ENCODE measurements at places on chromosomes 13 and 19.

DNA sequence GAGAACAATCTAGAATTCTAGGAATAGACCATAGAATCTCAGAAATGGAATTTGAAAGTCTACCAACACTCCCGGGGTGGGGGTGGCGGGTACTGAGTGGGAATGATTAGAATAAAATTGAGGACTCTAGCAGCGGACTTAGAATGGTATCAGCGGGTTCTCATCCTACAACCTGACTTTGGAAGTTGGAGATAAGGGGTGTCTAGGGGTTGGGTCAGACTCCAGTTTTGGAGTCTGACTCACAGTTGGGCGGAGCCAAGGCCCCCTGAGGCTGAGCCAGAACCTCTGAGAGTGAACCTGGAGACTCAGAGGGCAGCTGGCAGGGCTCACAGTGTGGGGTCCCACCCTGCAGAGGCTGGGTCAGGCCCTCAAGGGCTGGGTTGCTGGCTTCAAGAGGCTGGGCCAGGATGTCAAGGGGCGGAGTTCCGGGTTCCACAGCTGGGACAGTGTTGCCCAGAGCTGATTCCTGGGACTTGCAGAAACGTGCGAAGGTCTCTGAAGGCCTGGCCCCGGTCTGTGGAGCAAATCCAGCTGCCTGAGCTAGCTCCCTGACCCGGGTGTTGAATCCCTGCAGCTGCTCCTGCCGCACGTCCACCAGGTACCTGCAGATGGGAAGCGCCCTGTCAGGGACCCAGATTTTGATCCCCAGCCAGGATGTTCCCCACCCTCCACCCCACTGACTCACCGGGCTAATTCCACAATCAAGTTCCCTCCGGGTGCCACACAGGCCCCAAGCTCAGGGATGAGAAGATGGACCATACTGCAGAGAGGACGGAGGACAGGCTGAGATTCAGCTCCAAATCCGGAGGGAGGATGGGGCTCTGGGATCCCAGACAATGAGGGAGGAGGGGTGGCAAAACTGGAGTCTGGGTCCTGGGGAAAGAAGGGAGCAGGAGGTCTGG, 1.6 kb upstream of the TNNI3 start:
- no peak for DNase-seq

- DNase-seq, result no peak
These were observed 54.3 kb downstream of the XPO4 start for GRCh38 chr13:20848203-20848602.

DNA sequence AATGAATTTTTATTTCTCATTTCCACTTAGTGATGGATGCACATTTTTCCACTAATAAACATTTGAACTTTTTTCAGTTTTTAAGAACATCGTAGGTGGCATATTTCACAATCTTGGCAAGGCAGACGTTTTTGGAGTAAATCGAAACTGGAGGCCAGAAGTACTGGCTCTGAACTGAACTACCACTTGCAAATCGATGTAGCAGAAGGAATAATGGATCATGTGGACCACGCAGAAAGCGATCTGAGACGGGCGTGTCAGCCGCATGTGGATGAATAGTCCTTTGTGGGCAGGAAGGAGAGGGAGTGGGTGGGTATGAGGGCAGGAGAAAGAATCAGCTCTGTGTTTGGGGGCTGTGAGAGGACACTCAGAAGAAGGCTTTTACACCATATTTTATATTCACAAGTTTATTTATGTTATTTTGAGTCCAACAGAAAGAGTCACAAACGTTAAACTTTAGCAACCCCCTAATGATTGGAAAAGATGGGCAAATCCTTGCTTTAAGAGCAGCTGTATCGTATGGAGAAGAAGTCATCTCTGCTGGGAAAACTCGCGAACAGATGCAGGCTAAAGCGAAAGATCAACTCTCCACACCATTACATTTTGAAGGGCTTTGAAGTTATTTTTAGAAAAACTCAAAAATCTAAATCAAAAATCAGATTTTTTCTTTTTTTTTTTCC, 90.5 kb downstream of the COL4A2 start:
- DNase-seq, result peak; percentile 62

GRCh38 chr19:50638600-50638999, 1.1 kb downstream of the SYT3 start:
- DNase-seq, result no peak

DNA sequence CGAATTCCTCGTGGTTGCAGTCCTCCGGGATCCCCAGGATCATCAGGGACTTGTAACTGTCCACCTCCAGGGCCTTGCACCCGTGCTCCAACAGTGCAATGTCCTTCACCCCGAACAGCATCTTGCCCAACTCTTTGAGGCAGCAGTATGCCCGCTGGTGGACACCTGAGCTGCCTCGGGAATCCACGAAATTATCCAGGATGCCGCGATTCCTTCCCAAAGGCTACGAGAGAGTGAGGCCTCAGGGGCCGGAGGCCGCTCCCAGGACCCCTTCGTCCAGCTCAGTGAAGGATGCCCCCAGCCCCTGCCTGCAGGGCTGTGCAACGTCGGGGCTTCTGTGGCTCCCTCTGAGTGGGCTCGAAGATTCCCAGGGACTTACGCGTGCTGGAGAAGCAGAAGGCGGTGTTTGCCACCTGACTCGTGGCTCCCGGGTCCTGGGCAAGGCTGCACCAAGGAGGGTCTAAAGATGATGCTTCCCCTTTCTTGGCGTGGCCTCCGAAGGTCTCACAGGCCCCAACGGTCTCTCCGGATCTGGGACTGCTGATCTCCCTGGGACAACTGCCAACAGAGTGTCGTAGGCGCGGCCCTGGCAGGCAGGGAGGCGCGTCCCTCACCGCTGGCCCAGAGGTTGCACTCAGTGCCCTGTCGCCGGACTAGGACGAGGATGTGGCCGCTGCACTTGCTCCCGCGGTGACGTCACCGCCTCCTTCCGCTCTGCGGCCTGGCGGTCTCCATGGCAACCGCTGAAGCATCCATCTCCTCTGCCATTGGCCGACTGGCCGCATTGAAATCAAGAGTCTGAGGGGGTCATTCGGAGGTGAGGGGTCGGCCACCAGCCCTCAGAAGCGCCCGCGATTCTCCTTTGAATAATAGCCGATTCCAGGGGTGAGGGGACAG, at the start of gene PNMA8C:
TSS of gene PNMA8C (minus strand) at position 698 of the 897 bp plus-strand sequence. CDS start at position 121, 577 bp downstream.
- DNase-seq, result no peak
